ENCODE measurements at places on chromosomes 13 and 19. TPM values are rescaled to one million over a fixed set of nuclear protein-coding genes. Genes with fewer than 3 reads are reported as not detected.

DNA sequence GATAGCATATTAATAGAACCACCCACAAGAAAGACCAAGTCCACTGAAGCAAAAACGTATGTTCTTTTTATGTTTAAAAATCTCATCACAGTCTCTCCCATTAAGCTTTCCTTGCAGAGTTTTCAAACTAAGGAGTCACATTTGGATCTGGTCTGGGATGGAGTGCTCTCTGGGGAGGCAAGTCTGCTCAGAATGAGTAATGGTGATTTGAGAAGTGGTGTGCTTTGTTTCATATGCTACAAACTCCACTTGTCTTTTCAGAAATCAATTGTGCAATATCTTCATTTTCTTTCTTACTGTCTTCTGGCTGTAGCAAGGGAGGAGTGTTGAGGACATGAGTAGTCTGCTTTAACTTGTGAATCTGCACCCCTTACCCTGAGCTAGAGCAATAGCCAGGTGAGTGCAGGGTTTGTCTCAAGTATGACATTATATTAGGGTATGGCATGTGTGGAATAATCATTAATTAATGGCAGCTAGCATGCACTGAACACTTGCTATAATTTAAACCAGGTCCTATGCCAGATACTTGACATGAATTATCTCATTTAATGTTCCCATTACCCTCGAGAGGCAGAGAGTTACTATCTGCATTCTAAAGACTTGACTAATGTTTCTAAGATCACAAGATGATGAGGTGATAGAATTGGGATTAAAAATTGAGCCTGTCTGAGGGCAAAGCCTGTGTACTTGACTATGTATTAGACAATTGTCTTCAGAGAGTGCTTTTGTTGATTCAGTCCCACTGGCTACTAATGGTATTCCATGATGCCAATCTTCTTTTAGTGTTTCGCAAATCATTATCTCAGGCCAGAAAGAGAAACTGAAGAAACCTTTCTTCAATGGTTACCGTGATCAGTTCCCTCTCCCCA, 171.8 kb downstream of the GPC6 start:
- no peak for DNase-seq
- H3K4me3 ChIP-seq, result no peak overlapping the region
- no peaks in the 10 kb centered on the region for H3K36me3 ChIP-seq
- no peaks in the 10 kb centered on the region for H3K4me1 ChIP-seq
- H3K27me3 ChIP-seq, result no peaks in the 10 kb centered on the region

DNA sequence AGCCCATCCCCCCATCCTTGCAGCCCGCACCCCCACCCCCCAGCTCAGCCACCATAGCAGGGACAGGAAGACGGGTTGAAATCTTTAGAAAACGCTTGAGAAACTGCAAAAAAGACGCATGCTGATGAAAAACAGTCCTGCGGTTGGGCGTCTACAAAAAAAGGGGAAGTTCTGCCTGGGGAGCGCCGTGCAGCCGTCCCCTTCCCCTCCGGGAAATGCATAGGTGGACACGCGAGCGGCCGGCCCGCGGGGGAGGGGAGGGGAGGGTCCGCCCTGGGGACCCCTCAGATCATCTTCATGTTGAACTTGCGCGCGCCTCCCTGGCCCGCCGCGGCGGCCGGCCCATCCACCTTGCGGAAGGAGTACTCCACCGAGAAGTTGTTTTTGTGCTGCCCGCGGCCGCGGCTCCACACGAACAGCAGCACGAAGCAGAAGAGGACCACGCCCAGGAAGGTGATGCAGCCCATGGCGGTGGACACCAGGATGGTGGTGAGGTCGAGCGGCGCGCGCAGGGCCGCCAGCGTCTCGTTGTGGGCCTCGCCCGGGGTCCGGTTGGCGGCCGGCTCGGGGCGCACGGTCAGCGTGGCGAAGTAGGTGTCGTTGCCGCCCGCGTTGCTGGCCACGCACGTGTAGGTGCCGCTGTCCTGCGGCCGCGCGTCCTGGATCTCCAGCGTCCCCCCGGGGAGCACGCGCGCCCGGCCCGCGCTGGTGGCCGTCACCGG, 7.9 kb upstream of the PEAK3 start:
- peak overlapping the region; percentile 68 for H3K27ac ChIP-seq
- peak; percentile 77 for DNase-seq
- peaks cover 4% of the 10 kb centered on the region for H3K36me3 ChIP-seq
- H3K4me1 ChIP-seq, result peaks cover 57% of the 10 kb centered on the region
- H3K4me3 ChIP-seq, result peak overlapping the region; percentile 47

DNA sequence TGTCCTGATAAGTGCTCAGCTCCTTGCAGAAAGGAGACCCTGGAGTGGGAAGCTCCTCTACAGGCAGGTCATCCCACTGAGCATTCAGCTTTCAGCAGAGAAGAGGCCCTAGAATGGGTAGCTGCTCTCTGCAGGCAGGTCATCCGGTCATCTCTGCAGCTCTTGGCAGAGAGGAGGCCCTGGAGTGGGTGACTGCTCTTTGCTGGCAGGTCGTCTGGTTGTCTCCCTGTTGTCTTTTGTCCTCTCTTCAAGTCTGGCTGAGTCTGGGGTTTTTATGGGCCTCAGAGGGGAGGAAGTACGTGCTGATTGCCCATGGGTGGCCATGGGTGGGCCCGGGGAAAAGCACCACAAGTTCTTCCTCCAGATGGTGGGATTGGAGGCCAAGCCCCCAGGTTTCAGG, 250.3 kb upstream of the EDNRB start:
- H3K27ac ChIP-seq, result no peak overlapping the region
- DNase-seq, result no peak
- H3K36me3 ChIP-seq, result no peaks in the 10 kb centered on the region
- H3K4me1 ChIP-seq, result no peaks in the 10 kb centered on the region

LPAR6 gene
- total RNA-seq, result 41.1 TPM

RXFP2 gene
- total RNA-seq, result not detected

FOXA3 gene
- total RNA-seq, result not detected

Measured in natural killer cell (primary cell).